ENCODE measurements at places on chromosomes 6 and 20.

GRCh38 chr6:110277100-110277665 lies 81.0 kb downstream of the METTL24 start:
- no peak for DNase-seq

DNA sequence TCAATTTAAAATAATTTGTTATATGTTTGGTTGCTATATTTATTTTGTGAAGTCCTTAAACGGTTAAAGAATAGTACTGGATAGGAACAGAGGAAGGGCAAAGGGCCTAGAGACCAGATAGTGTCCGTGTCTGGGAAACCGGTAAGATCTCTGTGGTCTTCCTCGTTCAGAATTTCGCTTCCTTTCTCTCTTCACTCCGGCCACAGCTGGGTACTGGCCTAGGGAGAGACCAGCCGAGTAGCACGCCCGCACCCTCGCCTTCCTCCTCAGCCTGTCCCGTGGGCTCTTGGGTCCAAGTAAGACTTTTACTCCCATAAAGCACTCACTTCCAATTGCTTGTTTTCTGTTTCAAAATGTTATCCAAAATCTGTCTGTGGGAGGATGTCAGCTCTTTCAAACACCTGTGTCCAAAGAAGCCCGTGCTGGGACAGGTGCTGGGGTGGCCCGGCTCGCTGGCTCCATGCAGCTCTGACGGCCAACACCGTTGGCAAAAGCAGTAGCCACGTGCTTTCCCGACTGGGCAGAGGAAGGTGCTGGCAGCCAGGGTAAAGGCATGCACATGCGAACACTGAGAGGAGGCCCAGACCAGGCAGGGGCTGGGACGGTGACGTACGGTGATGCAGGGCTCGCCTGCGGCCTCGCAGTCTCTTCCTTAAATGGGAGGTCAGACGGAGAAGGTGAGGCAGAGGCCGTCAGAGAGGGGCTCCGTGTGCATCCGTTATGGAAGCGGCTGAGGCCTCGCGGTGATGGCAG lies 112.2 kb downstream of the IRF4 start:
- no peak for DNase-seq

DNA sequence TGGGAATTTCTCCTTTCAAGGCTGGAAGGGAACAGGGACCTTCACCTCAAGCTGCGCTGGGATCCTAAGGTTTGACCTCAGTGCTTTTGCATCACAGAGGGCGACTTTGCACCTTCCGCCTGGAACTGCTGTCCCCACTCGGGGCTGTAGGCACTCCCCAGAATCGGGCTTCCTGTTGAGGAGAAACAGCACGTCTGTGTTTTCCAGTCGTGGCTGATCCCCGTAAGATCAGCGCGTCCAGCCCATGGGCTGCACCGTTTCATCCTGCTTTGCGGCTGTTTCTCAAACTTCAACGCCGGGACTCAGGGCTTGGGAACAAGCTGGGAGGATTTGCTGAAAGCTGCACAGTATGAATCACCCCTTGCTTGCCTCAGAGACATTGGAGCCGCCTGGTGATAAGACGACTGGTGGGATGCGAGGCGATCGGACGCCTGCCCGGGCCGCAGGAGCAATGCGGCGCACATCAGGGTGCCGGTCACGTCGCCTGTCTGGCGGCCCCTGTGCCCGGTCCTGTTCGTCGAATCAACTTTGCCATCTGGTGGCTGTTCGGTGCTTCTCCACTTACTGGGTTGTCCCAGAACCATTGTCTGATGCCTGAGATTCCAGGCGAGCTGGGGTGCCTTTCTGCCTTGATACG lies 53.6 kb upstream of the FRMD1 start:
- DNase-seq, result no peak

GRCh38 chr20:18304618-18305017 lies 16.3 kb downstream of the ZNF133 start:
- no peak for DNase-seq

DNA sequence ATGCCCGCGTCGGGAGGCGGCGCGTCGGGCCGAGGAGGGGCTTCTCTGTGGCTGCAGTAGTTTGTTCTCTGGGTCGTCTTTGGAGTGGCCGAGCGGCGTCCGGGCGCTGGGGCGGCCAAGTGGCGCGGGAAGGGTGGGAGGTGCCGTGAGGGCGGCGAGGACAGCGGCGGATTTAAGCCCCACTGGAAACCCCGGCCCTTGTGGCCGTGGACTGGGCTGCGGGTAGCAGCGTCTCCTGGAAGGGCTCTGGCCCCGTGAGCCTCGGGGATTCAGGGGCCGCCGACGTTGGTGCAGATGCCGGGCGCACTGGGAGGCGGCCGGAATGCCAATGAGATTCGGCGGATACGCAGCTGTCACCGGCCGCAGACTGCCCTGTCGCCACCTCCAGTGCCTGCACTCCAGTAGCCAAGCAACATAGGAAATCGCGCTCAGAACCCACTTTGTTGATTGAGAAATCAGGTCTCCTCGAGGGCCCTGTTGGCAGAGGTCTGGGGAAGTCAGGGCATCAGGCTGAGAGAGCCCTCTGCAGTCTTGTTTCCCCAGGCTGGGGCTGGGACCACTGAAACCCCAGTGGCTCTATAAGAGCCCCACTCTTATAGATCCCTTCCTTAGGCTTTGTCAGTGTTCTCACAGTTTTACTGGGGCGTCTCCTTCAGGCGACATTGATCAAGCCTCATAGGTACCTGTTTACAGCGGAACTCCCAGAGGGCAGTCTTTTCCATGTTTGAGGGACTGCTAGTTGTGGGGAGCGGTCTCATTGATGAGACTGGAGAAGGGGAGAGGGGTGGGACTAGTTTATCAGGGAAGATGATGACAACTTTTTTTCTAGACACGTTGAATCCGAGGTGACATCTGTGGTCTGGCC lies 642 bp downstream of the GZF1 start:
- DNase-seq, result peak; percentile 55

DNA sequence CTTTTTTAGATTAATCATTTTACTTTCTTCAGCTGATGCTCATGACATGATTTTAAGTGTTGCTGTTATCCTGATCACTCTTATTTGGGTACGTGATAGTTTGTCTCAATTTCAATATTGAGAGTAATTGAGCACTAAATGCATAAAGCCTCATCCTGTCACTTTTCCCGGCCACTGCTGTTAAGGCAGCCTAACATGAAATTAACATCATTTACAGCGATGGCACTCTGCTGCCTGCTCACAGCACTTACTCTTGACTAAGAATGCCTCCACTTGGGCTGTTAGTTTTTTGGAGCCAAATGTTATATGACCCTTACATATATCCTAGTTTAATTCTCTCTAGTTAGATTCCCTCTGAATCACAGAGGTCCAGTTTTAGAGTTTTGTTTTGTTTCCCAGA lies 107.3 kb downstream of the SLX4IP start:
- no peak for DNase-seq

DNA sequence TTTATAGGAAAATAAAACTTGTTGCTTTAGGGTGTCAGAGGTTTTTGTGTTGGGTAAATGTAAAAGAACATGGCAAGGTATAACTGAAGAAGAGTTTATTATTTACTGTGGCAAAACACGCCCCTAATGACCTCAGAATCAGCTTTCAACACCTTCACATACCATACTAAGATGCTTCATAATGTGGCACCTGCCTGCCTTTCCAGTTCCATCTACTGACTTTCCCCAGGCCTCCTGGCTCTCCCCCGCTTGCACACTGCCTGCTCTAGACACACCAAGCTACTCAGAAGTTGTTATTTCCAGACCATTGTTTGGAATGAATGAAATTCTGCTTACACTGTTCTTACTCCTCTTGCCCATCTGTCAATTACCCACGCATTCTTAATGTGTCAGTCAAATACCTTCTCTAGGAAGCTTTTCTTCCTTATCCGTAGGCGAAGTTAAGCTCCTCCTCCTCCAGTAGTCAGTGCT lies 1.8 kb downstream of the TIAM2 start:
- no peak for DNase-seq

DNA sequence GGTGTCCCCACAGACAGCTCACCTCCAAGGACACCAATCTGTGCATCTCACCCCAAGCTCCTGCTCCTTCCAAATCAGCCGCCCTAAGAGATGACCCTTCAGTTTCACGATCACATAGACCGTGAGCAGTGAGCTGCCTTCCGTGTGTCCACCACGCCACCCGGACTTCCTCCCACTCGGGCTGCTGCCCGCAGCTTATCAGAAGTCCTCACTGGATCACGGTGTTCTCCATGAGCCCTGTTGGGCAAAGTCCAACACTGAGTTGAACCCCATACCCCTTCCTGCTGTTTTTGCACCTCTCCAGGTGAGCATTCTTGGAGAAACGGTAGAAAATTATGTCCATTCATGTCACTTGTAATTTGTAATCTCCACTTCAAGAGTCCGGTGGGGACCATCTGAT lies 234.4 kb downstream of the SMOC2 start:
- DNase-seq, result no peak

DNA sequence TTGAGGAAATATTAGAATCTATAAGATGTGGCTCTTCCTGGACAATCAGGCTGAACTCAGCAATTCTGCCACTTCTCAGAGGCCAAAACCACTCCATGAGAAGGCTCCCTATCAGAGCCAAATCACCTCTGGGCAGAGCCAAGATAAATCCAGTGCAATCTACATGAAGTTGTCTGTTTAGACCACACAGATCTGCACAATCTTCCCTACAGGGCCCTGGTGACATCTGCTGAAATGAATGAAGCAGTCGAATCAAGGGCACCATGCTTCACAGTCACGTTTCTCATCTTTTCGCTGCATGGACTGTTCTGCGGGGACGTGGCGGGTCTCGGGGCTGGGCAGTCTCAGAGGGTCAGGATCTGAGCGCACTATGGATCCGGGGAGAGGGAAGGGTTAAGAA lies 60.1 kb upstream of the CD93 start:
- DNase-seq, result no peak

DNA sequence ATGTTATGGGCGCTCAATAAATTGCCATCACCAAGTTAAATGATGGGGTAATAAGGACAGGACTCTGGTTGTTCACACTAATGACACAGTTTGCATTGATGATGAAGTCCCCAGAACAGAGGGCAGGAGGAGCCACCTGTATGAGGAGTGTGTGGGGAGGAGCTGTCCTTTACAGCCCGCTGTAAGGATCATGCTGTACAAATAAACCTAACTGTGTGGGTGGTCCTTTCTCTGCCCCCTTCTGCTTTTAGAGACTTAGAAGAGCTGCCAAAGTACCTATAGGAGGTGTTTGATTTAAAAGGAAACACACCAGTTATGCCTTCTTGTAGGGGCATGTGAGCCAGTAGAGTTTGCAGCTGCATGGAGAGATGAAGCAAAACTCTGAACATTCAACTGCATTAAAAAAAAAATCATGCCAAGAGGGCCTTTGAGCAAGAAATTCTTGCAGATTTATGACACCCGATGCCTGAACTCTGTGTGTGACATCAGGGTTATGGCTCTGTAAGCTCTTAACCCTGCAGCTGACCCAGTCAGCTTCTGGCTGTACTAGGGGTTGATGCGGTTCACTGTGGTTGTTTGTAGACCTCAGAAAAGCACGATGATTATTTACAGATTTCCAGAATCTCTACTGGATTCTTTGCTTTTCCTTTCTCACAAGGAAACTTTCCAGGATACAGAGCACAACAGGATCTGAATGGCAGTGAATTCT lies 67.4 kb downstream of the UST start:
- no peak for DNase-seq

DNA sequence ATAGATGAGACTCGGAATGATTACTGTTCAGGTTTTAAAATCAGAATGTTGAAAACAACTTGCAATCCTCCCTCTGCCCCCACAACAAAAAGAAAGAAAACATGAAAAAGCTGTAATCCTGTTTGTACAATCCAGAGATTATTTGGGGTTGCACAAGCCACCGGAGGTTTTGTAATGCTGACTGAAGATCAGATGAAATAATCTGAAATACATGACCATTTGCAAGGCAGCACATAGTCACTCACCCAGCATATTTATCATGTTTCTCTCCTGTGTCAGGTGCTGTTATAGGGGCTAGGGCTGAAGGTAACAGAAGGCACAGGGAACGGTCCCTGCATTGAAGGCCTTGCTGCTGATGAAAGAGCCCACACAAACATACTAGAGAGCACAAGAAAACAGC lies 85.3 kb downstream of the SIM1 start:
- DNase-seq, result no peak

DNA sequence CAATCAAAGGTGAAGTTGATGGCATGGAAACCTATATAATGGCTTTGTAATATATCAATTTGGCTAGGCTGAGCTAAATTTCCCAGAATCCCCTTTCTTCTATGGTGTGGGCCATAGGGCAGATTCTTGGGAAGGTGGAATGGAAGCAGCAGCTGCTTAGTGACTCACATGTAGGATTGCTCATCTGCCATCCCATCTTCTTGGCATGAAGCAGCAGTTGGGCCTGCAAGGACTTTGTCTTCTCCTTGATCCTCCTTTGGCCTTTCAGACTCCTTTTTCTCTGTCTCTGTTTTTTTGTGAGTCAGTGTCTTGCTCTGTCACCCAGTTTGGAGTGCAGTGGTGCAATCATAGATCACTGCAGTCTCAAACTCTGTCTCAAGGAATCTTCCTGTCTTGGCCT lies 52.6 kb upstream of the CEP162 start:
- DNase-seq, result no peak

- no peak for DNase-seq
These were observed 12.0 kb upstream of the GATA5 start for GRCh38 chr20:62487561-62488354.

GRCh38 chr6:53119349-53119748 lies 29.3 kb downstream of the GCM1 start:
- no peak for DNase-seq

All from RPMI8226 (cell line).